ENCODE measurements at places on chromosomes 6 and 20. TPM values are rescaled to one million over a fixed set of nuclear protein-coding genes. Genes with fewer than 3 reads are reported as not detected.
A peak's percentile ranks its signal among the peaks of the same experiment; 100 is the strongest.

The SMIM8 gene
- 13.4 TPM for total RNA-seq

The ANKRD66 gene
- not detected for total RNA-seq

The FAM184A gene
- total RNA-seq: 12.8 TPM

The TREML1 gene
- 0.64 TPM for total RNA-seq

The TUBB2B gene
- 7.5 TPM for total RNA-seq

The PIGT gene
- 76.7 TPM for total RNA-seq

The EYA4 gene
- 0.33 TPM for total RNA-seq

The BPIFB1 gene
- 1.0 TPM for total RNA-seq

The LAMP5 gene
- total RNA-seq: 0.88 TPM

The TINAG gene
- total RNA-seq: not detected

The ASXL1 gene
- 73.3 TPM for total RNA-seq

DNA sequence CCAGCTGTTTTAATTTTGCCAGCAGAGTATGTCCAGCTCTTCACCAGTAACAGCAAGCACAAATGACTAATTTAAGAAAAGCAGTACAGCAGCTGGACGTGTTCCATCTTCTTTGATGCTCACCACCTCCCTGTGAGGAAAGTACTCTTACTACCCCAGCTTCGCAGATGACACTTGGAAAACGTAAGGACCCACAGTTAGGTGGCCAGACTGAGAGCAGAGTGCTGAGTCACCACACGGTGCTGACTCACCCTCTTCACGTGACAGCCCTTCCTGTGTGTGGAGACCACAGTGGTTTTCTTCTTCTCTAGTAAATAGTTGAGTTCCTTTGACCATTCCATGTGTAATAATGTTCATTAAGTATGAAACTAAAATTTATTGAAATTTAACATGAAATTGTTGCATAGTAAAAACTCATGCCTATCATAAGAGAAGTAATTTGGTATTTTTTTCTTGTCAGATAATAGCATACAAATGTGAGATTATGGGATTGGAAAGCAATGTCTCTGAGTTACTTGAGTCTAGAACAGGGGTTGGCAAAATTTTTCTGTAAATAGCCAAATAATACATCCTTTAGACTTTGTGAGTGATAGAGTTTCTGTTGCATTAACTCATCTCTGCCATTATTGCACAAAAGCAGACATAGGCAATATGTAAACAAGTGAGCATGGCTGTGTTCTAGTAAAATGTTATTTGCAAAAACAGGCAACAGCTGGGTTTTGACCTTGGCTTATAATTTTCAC lies 76.6 kb downstream of the SLX4IP start:
- H3K36me3 ChIP-seq: no peaks in the 10 kb centered on the region
- H3K4me1 ChIP-seq: peaks cover 28% of the 10 kb centered on the region
- peak; percentile 64 for DNase-seq

DNA sequence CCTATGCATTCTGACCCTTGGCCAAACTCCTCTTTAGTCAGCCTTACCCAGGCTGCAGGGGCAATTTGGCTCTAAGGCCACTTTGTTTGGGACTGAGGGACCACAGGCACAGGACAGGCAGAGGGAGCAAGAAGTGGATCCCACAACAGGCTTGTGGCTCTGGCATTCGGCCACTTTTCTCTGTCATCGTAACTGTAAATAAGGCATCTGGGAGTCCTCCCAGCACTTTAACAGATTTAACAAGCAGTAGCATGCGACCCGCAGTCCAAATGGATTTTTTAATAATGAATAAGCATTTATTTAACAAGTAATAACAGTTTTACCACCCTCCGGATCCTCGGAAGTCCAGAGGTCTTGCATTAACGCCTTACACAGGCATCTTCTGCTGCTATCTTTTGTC lies 16.1 kb upstream of the CDH22 start:
- no peaks in the 10 kb centered on the region for H3K4me1 ChIP-seq
- DNase-seq: no peak
- no peak overlapping the region for H3K27ac ChIP-seq

GRCh38 chr6:119764927-119765681 lies 415.5 kb upstream of the MAN1A1 start:
- DNase-seq: no peak
- no peaks in the 10 kb centered on the region for H3K27me3 ChIP-seq
- no peaks in the 10 kb centered on the region for H3K36me3 ChIP-seq
- H3K27ac ChIP-seq: no peak overlapping the region
- H3K4me3 ChIP-seq: no peak overlapping the region

GRCh38 chr20:59945731-59946130 lies 5.5 kb downstream of the FAM217B start:
- H3K4me1 ChIP-seq: peaks cover 8% of the 10 kb centered on the region
- no peak for DNase-seq
- no peaks in the 10 kb centered on the region for H3K27me3 ChIP-seq
- H3K36me3 ChIP-seq: no peaks in the 10 kb centered on the region

GRCh38 chr6:16415677-16416076 lies 177.3 kb downstream of the GMPR start:
- H3K27me3 ChIP-seq: no peaks in the 10 kb centered on the region
- no peak for DNase-seq
- no peaks in the 10 kb centered on the region for H3K4me1 ChIP-seq

GRCh38 chr20:32528171-32528891 lies 56.8 kb downstream of the NOL4L start:
- no peak overlapping the region for H3K4me3 ChIP-seq
- H3K27me3 ChIP-seq: no peaks in the 10 kb centered on the region
- H3K27ac ChIP-seq: no peak overlapping the region
- DNase-seq: no peak

GRCh38 chr20:11143481-11143880 lies 469.7 kb upstream of the JAG1 start:
- no peak overlapping the region for H3K27ac ChIP-seq
- H3K4me1 ChIP-seq: no peaks in the 10 kb centered on the region
- no peak overlapping the region for H3K4me3 ChIP-seq
- no peaks in the 10 kb centered on the region for H3K27me3 ChIP-seq
- H3K36me3 ChIP-seq: no peaks in the 10 kb centered on the region

DNA sequence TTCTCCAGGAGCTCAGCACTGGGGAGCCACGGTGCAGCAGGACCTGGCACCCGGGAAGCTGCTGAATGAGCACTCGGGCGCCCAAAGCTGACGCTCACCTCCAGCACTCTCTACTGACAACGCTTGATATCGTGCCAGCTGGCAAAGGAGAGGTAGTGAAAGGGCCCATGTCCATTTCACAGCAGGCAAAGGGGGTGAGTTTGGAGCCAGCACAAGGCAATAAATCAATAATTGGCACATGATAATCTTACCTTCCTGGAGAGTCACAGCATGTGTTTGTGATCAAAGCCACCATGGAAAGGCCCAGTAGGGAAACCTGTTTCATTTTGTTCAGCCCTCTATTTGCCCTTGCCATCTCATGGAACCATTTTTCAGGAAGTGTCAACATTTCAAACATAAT lies 23.3 kb upstream of the SMIM26 start:
- no peak overlapping the region for H3K27ac ChIP-seq
- no peaks in the 10 kb centered on the region for H3K4me1 ChIP-seq
- no peaks in the 10 kb centered on the region for H3K27me3 ChIP-seq
- peaks cover 4% of the 10 kb centered on the region for H3K36me3 ChIP-seq

DNA sequence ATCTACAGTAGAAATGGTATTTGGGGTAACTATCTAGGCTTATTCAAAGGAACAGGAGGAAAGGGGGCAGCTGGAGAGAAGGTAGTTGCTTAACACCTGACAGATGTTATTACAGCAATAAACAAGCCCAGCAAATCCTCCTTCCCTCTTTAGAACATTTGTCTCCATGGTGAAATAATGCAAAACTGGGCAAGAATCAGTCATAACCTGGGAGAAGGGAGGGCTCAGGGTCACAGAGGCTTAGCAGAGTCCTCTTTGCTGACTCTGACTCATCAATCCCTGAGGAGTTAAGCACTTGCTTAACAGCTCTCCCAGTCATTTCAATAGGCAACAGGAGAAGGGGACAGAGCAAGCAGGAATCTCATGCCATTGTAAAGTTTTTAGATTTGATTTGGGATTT lies 230.3 kb downstream of the IBTK start:
- no peaks in the 10 kb centered on the region for H3K4me1 ChIP-seq
- DNase-seq: no peak
- H3K27ac ChIP-seq: peak overlapping the region; percentile 80
- no peak overlapping the region for H3K4me3 ChIP-seq

All from breast epithelium (tissue), 4 donors.